ENCODE measurements at places on chromosomes 2 and 18.
A peak's percentile ranks its signal among the peaks of the same experiment; 100 is the strongest.

DNA sequence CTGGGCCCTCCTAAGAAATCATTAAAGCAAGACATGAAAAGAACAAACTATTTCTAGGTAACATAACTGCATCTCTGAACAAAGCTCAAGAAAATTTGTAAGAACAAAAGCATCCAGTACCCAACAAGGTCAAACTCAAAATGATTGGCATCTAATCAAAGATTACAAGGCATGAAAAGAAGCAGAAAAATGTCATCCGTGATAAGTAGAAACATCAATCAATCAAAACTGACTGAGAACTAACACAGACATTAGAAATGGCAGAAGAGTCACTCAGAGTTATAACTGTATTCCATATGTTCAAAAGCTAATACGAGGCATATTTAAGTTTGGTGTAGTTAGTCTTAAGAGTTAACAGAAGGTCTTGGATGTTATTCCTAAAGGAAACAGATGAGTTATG, 80.9 kb downstream of the VWA3B start:
- DNase-seq = no peak

- no peak for DNase-seq
These were observed 63.0 kb downstream of the RBM43 start for GRCh38 chr2:151198645-151199044.

DNA sequence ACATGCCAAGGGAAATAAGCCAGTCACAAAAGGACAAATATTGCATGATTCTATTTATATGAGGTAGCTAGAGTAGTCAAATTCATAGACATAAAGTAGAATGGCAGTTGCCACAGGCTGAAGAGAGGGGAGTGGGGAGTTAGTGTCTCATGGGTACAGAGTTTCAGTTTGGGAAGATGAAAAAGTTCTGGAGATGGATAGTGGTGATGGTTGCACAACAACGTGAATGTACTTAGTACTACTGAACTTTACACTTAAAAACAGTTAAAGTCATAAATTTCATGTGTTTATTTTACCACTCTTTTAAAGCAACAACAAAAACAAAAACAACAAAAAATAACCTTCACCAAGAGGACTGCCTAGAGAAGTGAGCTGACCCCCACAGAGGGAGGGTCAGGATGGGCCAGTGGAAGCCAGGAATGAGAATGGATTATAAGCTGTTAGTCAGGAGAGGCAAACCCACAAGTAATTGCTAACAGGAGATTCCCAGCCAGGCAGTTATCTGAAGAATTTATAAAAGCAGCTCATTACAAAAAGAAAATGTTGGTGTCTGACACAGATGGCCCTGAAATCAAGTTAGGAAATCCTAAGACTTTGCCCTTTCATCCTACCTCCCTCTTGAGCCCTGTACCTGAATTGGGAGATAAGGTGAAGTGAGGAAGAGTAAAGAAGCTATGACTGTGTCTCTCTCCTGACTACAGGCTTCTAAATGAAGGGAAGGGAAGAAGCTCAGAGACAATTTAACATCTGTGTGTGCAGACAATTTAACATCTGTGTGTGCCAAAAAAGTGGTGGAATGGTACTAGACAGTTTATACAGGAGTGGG, 263.4 kb downstream of the PDE11A start:
- DNase-seq = no peak

DNA sequence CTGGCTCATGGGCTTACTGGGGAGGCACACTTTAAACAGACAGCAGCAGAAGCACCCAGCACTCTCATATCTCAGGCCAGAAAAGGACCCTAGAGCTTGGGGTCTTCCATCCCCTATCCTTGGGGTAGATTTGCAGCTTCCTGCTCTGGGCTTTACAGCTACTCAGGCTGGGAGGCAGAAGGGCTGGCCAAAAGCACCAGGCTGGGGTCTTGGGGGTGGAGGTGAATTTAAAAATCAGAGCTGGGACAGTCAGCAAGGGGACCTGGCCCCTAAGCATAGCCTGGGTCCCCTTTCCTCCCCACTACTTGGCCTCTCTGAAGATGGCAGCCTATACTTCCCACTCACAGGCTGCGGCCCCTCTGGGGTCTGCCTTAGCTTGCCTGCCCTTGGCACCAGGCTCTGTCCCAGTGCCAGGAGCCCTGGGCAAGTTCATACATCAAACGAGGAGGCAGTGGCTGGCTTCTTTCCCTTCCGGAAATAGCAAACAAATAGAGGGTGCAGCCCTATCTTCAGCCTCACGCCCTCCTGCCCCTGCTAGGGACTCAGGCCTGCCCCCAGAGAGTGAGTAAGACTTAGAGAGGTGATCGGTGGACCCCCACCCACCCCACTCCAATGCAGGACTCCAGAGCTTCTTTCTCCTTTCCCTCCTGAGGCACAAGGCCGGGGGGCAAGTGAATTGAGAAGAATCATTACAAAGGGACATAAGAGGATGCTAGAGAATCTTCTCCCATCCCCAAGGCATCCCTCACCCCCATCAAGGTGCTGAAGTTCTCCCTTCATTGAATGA, 26.0 kb upstream of the TNS1 start:
- DNase-seq = no peak

GRCh38 chr2:128549646-128550260, 231.1 kb upstream of the HS6ST1 start:
- DNase-seq = no peak

GRCh38 chr18:8854550-8854949, 149.2 kb downstream of the MTCL1 start:
- no peak for DNase-seq

- DNase-seq = no peak
These were observed 33.4 kb upstream of the MGAT5 start for GRCh38 chr2:134220344-134220974.

- DNase-seq = no peak
These were observed 367.2 kb downstream of the FIGN start for GRCh38 chr2:163368655-163369054.

- DNase-seq = peak; percentile 44
These were observed 794 bp downstream of the DLX2 start for GRCh38 chr2:172101821-172102390.

DNA sequence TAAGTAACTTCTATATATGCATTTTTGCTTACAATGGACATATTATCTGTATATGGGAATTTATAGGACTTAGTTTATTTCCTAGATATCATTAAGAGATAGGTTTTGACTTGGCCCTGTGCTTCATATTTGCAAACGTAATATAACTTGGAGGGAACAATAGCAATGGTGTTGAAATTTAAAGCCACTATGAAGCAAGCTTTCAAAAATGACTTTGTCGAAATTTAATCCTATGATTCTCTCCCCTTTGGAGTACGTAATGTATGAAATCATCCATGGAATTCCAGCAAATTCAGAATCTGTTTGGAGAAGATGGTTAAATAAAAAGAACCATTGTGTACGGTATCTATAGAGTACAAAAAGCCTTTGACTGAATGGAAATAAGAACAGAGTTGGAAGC, 486.3 kb downstream of the ARHGAP15 start:
- DNase-seq = no peak

GRCh38 chr2:8656160-8656641, 25.7 kb upstream of the ID2 start:
- peak; percentile 7 for DNase-seq

- DNase-seq = no peak
These were observed 386.3 kb upstream of the CHAC2 start for GRCh38 chr2:53381271-53381670.

DNA sequence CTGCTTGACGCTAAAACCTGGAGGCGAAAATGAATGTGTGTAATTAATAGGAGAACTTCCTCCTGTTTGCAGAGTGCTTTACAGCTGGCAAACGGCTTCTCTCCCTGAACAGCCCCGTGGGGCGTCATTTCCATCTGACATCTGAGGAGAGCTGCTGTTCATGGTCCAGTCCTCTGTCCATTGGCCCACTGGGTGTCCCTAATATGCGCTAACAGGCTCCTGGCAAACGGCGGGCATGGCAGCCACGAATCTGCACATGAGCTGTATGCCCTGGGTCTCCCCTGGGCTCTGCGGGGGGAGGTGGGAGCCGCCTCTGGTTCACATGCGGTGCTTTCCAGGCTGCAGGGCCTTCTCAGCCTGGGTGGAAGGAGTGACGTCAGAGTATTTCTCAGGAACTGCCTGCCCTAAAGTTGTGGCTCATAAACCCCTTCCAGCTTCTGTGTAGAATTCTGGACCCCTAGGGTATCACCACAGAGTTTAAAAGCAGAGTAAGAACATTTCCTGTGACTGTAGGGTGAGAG, 73.2 kb downstream of the LRRFIP1 start:
- peak; percentile 37 for DNase-seq

DNA sequence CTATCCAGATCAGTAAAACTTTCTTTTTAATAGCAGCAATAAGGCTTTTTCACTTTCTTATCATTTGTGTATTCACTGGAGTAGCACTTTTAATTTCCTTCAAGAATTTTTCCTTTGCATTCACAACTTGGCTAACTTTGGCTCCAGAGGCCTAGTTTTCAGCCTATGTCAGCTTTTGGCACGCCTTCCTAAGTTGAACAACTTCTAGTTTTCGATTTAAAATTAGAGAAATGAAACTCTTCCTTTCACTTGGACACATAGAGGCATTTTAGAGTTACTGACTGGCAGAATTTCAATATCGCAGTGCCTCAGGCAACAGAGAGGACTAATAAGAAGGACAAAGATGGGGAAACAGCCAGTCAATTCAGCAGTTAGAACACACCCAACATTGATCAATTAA, 577.4 kb downstream of the DSC3 start:
- DNase-seq = no peak

DNA sequence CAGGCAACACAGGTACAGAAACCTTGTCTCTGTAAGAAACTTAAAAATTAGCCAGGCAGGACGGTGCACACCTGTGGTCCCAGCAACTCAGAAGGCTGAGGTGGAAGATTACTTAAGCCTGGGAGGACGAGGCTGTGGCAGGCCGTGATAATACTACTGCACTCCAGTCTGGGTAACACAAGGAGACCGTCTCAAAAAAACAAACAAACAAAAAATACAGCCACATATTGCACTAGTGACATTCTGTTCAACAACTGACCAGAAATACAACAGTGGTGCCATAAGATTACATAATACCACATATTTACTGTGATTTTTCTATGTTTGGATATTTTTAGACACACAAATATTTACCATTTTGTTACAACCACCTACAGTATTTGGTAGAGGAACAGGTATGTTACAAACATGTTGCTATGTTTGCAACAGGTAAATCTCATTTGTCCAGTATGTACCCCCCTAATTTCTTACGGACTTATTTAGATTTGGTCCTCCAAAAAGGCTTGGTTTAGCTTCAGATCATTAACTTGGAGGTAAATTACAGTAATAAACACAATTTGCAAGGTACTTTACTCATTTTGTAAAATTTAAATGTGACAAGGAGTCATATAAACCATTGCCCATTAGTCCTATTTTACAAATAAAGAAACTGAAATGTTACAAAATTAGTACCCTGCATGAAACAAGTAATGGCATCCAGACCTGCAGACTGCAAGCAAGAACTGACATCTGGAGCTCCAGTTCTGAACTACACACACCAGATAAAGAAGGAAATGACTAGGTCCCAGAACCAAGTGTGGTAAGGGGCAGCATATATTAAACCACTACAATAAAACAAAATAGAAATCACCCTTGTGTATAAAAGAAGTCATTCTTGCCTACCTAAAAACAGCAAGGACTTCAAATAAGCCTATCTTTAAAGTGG, 36.8 kb downstream of the TRIP12 start:
- no peak for DNase-seq

DNA sequence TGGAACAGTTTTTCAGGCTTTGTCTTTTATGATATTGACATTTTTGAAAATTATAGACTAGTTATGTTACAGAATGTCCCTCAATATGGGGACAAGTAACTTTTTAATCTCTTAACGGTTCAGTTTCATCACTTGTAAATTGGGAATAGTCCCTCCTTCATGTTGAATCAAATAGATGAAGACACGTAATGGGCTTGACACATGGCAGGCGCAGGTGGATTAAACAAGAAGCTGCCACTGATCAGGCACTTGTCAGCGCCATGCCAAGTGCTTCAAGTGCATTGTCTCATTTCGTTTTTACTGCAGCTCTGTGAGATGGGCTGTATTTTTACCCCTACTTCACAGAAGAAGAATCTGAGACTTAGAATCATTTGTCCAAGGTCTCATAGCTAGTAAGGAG, 9.5 kb upstream of the SMAD4 start:
- no peak for DNase-seq

DNA sequence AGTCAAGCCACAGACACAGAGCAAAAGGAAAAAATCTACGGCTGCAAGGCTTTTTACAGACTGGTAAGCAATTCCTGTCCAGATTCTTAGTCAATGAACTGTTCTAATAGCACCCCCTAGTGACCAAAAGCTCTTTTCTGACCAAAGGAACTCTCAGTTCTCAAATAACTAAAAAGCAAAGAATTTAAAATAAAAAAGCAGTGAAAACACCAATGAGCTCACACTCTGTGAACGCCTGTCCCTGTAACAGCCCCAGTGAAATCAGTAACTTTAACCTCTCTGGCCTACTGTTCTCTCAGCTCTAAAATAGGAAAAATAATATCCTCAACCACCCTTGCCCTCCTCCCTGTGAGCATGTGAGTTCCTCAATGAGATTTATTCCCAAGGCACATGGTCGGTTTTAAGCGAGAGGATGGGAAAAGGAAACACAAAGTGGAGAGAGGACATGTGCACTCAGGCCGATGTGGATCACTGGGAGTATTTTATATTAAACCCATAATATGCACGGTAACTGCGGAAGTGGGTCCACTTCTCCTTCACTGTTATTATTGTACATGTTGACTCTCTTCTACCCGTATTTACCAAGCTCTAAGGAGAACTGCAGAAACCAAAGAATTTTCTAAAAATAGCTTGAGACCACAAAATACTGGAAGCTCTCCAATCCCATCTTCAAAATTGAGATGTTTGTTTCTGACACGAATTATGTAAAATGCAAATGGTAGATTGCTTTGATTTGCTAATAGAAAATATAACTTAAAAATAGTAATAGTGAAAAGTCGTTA, 128.5 kb downstream of the STK39 start:
- DNase-seq = peak; percentile 43

- DNase-seq = no peak
These were observed 82.5 kb downstream of the CERS6 start for GRCh38 chr2:168538534-168538933.

DNA sequence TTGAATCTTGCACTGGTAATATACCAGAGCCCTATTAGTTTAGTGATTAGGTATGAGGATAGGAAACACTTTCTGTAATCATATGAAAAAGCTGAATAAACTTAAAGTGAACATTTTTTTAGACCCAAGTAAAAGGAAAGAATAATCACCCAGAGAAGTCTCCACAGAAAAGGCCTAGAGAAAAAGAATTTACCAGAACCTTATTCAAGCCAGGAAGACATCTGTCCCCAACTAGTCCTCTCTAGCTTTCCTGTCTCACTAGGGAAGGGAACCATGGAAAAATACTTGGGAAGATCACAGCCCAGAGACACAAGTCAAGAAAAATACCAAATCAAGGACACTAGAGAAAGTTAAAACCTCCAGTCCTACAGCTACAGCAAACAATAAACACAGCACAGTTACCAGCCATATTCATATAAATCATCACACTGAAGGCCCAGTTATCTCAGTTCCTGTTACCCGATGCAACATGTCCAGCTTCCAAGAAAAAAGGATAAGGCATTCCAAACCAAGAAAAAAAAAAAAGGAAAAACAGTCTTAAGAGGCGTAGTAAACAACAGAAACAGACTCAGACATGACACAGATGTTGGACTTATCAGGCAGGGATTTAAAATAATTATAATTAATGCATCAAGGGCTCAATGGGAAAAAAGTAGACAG, 461.5 kb downstream of the IRS1 start:
- no peak for DNase-seq
